ENCODE measurements at places on chromosomes 16 and 17.

DNA sequence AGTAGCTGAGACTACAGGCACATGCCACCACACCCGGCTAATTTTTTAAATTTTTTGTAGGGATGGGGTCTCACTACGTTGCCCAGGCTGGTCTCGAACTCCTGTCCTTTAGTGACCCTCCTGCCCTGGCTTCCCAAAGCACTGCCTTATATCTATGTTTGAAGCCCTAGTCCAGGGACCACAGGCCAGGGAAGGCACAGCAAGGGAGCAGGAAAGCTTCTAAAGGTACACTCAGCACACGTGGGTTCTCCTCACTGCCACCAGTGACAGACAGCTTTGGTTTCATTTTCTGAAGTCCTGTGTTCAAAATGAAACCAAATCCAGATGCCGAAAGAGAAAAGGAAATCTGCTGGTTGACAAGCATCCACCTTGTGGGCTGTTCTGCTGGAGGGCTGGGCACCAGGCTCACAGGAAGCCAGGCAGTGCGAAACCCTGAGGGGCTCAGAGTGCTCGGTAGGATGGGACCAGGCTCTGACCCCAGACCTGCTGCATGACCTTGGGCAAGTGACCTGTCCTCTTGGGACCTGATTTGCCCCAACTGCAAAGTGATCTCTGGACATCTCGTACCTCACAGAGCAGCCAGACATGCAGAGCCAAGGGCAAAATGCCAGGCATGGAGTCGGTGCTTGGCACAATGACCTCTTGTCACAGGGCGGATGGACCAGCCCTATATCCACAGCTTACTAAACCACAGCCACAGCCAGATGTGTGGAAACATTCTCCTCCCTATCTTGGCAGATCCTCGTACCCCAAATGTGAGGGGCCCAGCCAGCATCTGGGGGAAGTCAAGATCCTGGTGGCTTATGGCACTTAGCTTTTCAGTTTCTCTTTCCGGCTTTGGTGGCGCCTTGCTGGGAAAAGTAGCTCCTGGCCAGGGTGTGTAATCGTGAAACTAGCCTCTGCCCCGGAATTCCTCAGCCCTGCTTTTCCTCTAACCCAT, 2.8 kb upstream of the SOCS1 start:
- DNase-seq, result no peak

- no peak for DNase-seq
These were observed 67.1 kb downstream of the PRKCB start for GRCh38 chr16:23902748-23903414.

- DNase-seq, result no peak
These were observed 168.1 kb downstream of the XYLT1 start for GRCh38 chr16:17302620-17303019.

GRCh38 chr17:49316258-49316570, 45.8 kb downstream of the ZNF652 start:
- DNase-seq, result no peak

GRCh38 chr16:66428682-66429251, 1.7 kb downstream of the BEAN1 start:
- no peak for DNase-seq

DNA sequence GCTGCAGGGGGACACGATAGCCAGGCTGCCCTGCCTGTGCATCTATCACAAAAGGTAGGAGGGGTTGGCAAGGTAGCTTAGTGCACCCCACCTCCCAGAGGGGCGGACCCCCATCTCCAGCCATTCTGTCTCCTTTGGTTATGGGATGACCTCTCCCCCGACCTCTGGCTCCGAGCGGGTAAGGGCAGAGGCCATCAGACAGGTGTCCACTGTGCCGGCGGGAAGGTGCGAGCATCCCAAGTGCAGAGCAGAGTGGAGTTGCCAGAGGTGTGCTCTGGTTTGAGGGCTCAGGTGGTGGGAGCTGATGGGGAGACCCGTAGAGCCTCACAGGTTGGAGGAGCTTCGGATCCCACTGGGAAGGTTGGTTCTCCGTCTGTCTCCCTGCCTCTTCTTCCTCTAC, 11.7 kb downstream of the LDHD start:
- no peak for DNase-seq

DNA sequence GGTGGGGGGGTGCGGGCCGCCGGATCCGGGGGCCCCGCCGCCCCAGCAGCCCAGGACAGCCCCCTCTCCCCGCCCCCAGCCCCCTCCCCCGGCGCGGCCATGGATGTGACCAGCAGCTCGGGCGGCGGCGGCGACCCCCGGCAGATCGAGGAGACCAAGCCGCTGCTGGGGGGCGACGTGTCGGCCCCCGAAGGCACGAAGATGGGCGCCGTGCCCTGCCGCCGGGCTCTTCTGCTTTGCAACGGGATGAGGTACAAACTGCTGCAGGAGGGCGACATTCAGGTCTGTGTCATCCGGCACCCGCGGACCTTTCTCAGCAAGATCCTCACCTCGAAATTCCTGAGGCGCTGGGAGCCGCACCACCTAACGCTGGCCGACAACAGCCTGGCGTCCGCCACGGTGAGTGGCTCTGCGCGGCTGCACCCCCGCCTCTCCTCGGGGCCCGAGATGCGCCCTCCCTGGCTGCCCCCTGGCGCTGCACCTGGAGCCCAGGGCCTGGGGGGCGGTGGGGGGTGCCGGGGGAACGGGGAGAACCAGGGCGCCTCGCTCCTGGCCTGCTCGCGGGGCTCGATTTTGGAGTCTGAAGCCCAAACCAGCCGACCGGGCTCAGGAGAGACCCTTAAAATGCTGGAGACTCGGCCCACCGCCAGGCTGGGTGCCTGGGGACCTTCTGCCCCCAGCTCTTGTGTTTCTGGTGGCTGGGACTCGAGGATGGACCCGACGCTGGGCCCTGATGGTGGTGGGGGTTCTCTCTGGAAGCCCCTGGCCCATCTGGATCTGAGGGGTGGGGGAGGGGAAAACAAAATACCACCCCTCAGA, 744 bp downstream of the CMIP start:
- DNase-seq, result no peak

- DNase-seq, result no peak
These were observed 11.8 kb upstream of the CIBAR2 start for GRCh38 chr16:85123891-85124635.

- peak; percentile 45 for DNase-seq
These were observed 2.7 kb upstream of the HSD11B2 start for GRCh38 chr16:67428146-67428731.

DNA sequence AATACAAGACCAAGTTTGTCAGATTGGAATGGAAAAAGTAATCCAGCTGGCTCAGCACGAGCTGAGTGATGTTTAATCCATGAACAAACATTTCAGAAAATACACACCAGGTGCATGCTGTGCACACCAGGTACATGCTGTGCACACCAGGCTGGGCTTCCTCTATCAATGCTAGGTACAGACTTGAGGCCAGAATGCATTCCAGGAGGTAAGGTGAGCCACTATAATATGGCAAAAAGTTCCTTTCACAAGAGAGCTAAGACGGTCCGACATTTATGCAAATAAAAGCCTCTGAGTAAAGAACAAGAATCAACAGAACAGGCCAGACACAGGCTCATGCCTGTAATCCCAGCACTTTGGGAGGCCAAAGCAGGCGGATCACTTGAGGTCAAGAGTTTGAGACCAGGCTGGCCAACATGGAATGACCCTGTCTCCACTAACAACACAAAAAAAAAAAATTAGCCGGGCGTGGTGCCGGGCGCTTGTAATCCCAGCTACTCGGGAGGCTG, 128.2 kb downstream of the ZNF778 start:
- DNase-seq, result no peak

DNA sequence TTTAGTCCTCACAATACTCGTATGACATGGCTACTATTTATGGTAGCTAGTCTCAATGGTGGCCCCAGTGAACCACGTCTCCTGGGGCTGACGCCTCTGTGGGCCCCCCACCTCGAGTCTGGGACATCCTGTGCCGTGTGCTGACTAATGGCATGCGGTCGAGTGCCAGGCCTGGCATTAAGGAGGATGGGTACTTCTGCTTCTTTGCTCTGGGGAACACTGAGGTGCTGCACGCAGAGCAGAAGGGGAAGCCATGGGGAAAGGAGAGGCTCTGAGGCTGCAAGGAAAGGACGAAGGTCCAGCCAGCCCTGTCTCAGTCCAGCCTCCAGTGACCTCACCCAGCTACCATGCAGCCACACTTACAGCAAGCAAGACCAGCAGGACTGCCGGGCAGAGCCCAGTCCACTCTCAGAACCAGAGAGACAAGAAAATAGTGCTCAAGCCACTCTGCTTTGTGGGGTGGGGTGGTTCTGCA, 5.7 kb upstream of the MPRIP start:
- no peak for DNase-seq

DNA sequence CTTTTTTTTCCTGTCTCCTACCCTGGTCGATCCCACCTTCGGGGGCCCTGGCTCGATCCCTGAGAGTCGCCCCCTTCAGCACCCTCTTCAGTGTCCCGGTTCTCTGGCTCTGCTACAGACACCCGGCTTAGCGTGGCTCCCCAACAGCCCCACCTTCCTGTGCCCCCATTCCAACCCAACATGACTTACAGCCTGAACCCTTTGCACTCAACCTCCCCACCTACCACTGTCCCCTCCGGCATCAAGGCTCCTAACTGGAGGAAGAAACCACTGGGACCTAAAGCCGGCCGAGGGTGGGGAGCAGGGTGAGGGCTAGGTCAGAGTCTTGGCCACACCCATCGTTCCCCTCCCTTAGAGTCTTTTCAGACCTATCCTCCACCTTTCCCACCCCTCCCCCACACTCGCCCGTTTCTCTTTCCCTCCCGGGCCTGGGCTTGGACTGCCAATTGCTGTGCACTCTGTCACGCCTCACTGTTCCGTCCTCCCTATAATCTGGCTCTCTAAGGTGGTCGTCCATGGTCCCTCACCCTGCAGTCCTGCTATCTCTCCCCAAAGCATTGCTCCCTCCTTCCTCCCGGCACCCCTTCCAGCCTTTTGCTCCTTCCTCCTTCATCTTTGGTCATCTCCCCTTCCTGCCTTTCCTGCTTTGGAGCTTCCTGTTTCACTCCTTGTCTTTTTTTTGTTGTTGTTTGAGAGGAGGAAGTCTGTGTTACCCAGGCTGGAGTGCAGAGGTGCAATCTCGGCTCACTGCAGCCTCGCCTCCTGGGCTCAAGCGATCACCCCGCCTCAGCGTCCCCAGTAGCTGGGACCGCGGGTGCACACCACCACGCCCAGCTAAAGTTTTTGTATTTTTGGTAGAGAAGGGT, 890 bp upstream of the CLDN7 start:
- DNase-seq, result no peak

- DNase-seq, result no peak
These were observed 346.4 kb downstream of the WWOX start for GRCh38 chr16:78445818-78446217.

DNA sequence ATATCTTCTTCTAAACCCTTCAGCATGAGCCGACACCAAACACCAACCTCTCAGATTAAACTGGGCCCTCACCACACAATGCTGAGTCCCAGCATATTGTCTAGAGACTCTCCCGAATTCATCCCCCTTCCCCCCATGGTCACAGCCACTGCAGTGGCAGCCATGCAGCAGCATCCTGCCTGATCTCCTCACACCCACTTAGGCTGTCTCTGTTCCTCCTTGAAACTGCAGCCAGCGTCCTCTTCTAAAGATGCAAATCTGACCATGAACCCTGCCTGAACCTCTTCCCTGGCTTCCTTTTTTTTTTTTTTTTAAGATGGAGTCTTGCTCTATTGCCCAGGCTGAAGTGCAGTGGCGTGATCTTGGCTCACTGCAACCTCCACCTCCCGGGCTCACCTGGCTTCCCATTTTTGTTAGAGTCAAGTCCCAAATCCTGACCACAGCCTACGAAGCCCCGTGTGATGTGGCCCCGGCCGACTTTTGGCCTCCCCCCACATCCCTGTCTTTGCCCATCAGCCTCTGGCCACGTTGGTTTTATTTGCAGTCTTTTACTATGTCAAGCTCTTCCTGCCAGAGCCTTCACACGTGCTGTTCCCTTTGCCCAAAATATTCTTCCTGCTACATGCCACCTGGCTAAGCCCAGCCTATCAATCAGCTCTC, 2.8 kb downstream of the FA2H start:
- DNase-seq, result no peak

DNA sequence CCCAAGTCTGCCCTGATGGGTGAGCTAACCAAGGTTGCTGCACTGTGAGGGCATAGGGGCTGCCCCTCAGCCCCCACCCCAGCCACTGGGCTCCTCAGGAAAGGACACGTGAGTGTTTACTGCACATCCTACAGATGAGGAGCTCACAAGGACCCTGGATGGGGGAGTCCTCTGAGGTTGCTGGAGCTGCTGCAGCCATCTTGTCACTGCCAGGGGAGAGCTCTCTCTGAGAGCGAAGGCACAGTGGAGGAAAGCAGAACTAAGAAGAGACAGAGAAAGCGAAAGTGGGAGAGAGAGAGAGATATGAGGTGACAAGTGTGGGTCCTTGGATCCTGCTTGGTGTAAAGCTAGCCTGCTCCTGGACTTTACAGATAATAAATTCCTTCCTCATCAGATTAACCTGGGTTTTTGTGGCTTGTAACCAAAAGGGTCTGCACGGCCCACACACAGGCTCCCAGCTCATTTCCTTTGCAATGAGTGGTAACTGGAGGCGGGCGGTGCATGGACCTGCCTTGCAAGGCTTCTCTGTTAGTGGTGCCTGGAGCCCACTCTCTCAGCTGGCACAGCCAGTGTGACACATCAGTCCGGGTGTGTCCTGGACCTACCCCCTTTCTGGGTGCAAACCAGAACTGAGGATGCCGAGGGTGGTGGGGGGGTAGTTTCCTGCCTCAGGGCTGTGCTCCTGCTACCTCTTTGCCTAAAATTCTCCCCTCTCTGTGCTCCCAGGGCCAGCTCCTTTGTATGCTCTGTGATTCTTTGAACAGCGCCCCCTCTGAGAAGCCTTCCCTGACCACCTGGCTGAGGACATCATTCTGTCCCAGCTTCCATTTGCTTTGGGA, 14.2 kb downstream of the SNX20 start:
- DNase-seq, result peak; percentile 43

GRCh38 chr17:41986634-41987033, 20.0 kb downstream of the CNP start:
- DNase-seq, result no peak

GRCh38 chr16:78987666-78988065, 612.9 kb downstream of the MAF start:
- DNase-seq, result no peak

DNA sequence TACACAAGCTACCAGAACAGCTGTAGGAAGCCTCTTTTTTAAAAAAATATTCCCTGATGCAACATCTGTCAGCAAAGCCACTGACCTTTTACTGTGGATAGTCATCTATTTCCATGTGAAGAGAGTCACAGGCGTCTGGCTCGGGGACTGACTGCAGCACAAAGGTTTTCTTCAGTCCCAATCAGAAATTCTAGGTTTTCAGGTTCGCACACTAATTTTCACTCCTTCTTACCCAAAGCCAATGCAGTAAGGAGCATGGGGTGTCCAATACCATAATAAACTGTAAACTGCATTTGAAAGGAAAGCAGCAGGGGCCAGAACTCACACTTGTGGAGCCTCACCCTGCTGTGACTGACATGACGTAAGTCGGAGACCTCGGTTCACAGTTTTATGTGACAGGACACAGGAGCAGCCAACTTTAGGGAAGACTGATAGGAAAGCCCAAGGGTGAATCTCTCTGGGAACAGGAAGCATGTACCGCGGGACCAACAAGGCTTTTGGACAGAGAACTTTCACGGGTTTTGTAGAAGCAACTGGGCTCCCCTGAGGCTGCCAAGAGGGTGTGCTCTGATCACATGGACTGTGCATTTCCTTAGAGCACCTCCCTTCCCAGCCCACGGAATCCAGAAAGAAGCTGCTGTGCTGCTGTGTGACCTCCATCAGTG, 9.1 kb upstream of the TMEM100 start:
- no peak for DNase-seq

Measured in activated CD4-positive, alpha-beta T cell treated with anti-CD3 and anti-CD28 coated beads, Interleukin-2, amount 50 U/mL, for 4 hours (primary cell).